Thymus (tissue), 14 donors: ENCODE measurements at places on chromosomes 12 and 14. TPM values are rescaled to one million over a fixed set of nuclear protein-coding genes. Genes with fewer than 3 reads are reported as not detected.

DNA sequence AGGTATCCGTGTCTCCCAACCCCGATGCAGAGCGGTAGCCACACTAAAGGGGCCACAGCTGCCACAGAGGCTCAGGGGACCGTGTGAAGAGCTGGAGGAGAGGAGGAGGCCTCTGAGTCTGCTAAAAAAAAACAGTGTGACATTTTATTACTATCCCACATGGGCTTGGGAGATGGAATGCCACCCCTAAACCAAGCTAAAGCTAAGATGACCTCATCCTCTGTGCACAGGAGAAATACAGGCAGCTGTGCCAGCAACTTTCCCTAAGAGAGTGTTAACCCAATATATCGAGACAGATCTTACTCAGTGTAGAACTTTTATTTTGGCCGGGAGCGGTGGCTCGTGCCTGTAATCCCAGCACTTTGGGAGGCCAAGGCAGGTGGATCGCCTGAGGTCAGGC lies 18.0 kb downstream of the BCL2L14 start:
- H3K4me3 ChIP-seq, result no peak overlapping the region
- no peaks in the 10 kb centered on the region for H3K4me1 ChIP-seq
- DNase-seq, result no peak
- peaks cover 3% of the 10 kb centered on the region for H3K27me3 ChIP-seq
- H3K27ac ChIP-seq, result no peak overlapping the region

GRCh38 chr14:66293533-66294105 lies 192.6 kb upstream of the CCDC196 start:
- H3K36me3 ChIP-seq, result no peaks in the 10 kb centered on the region
- H3K27me3 ChIP-seq, result no peaks in the 10 kb centered on the region
- H3K27ac ChIP-seq, result no peak overlapping the region
- H3K4me1 ChIP-seq, result no peaks in the 10 kb centered on the region

ORAI1 gene
- total RNA-seq, result 6.4 TPM

DNA sequence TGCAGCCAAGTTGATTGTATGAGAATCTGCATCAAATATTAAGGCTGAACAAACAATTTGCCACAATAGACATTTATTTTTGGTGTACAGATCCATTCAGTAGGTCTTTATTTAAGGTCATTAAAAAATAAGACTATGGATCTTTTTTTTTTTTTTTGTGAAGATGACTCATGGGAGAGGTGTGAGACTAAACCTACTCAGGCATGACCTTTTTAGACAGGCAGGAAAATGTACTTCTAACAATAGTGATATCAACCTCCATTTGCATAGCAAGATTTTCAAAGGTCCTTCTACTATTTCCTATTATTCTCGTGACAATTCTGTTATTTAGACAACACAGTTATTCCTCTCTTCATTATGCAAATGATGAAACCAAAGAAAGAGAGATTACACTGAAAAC lies 39.9 kb upstream of the PTPRR start:
- H3K36me3 ChIP-seq, result no peaks in the 10 kb centered on the region
- H3K4me1 ChIP-seq, result no peaks in the 10 kb centered on the region
- no peak overlapping the region for H3K27ac ChIP-seq
- no peak overlapping the region for H3K4me3 ChIP-seq
- no peaks in the 10 kb centered on the region for H3K27me3 ChIP-seq

DNA sequence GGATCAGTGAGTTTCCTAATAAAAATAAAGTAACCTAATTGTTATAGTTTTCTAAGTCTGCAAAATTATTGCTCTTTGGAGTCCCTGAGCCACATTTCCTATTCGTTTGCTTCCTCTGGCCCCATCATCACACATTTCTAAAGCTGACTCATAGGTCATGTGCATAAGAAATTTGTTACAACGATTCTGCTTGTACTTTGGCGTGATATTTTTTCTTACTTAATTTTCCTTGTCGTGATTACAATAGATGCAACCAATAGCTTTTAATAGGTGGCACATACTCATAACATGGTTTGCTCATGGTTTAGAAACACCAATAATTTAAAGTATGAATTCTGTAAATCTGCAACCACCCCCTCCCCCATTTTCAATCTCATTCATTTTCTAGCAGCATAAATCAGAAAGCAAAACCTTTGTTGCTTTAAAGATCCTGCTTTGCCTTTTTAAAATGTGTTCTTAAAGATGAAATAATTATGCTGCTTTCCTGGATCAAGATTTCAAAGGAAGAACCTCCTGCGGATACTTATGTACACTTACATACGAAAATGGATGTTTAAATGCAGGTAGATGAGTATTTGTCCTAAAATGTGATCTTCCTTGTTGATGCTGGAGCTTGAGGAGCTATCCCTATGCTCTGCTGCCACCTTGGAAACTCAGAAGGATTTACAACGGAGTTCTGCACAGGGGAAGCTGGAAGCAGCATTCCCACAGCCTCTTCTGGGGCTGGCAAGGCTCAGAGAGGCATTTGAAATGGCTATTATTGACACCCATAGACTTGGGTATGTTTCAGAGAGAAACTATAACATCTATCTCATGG lies 1.7 kb upstream of the FLRT2 start:
- peaks cover 49% of the 10 kb centered on the region for H3K27me3 ChIP-seq
- no peaks in the 10 kb centered on the region for H3K36me3 ChIP-seq
- no peak for DNase-seq

- peak overlapping the region; percentile 67 for H3K4me3 ChIP-seq
- DNase-seq, result no peak
- H3K36me3 ChIP-seq, result no peaks in the 10 kb centered on the region
- no peaks in the 10 kb centered on the region for H3K27me3 ChIP-seq
- peak overlapping the region; percentile 26 for H3K27ac ChIP-seq
- peaks cover 27% of the 10 kb centered on the region for H3K4me1 ChIP-seq
These were observed 577 bp upstream of the TPCN1 start for GRCh38 chr12:113220593-113221180.

- DNase-seq, result no peak
- H3K4me1 ChIP-seq, result no peaks in the 10 kb centered on the region
- no peaks in the 10 kb centered on the region for H3K36me3 ChIP-seq
- no peak overlapping the region for H3K27ac ChIP-seq
- peaks cover 24% of the 10 kb centered on the region for H3K27me3 ChIP-seq
These were observed 17.8 kb downstream of the FBXL14 start for GRCh38 chr12:1576410-1577241.

SIX6 gene
- under 0.01 TPM for total RNA-seq

TBX5 gene
- total RNA-seq, result not detected

- peak; percentile 41 for DNase-seq
- H3K36me3 ChIP-seq, result no peaks in the 10 kb centered on the region
- H3K27ac ChIP-seq, result peak overlapping the region; percentile 93
- H3K4me3 ChIP-seq, result peak overlapping the region; percentile 99
- peaks cover 6% of the 10 kb centered on the region for H3K4me1 ChIP-seq
These were observed 536 bp downstream of the VPS29 start for GRCh38 chr12:110501399-110501751.

DNA sequence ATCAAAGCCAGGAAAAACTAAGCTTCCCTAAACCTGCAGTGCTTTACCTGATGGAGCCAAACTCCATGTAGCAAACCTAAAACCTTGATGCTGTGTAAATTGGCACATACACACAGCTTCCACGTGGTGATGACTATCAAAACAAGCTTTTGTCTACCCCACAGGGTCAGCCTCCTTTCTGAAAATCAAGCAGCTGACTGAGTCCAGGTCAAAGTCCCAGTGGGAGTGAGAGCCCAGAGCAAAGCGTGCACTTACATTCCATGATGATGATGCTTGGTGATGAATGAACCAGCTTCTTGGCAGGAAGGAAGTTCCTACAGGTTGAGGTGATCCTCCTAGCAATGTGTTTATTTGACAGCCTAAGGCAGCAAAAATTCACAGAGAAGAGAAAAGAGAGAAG lies 630.0 kb upstream of the TBX3 start:
- no peaks in the 10 kb centered on the region for H3K27me3 ChIP-seq
- H3K36me3 ChIP-seq, result no peaks in the 10 kb centered on the region
- H3K4me3 ChIP-seq, result no peak overlapping the region
- H3K4me1 ChIP-seq, result no peaks in the 10 kb centered on the region
- no peak for DNase-seq

DNA sequence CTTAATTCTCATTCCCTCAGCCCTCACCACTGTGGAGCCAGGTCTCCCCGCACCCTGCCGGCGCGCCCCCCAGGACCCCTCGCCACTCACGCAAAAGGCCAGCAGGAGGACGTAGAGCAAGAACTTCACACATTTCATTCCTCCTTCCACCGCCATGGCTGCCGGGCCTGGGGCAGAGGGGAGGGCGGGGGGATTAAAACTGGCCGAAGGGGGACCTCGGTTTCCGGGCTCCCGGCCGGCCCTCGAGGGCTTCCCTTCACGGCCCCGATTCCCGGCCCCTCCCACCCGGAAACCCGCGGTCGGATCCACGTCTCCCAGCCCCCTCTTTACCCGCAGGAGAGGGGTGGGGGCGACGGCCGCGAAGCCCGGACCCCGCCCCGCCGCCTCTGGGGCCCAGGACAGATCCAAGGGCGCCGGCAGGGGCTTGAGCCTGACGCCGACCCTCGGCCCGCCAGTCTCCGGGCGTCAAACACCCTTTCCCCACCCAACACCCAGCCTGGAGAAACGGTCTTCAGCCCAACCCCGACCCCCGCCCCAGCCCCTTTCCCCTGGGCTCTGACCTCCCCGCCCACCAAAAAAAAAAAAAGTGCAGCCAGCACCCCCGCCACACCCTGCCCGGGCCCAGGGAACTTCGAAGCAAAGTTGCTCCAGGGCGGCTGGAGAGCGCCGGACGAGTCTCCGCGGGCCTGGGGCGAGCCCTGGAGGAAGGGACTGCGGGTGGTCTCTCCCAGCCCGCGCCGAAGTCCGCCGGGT lies 447 bp downstream of the CD63 start:
- peaks cover 12% of the 10 kb centered on the region for H3K27me3 ChIP-seq
- DNase-seq, result no peak
- peaks cover 50% of the 10 kb centered on the region for H3K4me1 ChIP-seq
- H3K36me3 ChIP-seq, result peaks cover 10% of the 10 kb centered on the region
- peak overlapping the region; percentile 73 for H3K4me3 ChIP-seq

DNA sequence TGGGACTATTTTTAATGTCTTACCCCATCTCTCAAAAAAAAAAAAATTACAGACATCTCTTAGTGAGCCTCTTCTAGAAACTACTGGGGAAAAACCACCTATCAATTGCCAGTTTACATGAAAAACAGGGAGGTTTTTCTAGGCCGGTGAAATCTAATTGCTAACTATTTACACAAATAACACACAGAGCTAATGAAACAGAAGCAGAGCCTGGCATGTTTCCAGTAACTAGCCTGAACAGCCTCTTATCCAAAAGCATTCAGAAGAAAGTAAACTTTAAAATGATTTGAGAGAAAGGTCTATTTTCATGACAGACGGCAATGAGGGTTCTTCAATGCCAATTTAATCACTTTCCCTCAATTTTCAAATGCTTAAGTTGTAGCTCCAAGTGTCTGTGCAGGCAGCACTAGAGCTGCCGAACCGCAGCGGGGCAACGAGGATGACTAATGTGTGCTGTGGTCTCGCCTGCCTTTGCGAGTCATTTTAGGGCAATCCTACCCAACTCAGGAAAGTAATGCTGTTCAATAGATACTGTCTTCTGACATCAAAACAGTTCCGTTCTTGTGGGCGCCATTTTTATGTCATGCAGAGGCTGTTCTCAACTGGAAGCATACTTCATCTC lies 84.6 kb downstream of the SETD3 start:
- H3K27me3 ChIP-seq, result no peaks in the 10 kb centered on the region
- H3K27ac ChIP-seq, result no peak overlapping the region
- H3K4me1 ChIP-seq, result peaks cover 17% of the 10 kb centered on the region
- no peak overlapping the region for H3K4me3 ChIP-seq

DNA sequence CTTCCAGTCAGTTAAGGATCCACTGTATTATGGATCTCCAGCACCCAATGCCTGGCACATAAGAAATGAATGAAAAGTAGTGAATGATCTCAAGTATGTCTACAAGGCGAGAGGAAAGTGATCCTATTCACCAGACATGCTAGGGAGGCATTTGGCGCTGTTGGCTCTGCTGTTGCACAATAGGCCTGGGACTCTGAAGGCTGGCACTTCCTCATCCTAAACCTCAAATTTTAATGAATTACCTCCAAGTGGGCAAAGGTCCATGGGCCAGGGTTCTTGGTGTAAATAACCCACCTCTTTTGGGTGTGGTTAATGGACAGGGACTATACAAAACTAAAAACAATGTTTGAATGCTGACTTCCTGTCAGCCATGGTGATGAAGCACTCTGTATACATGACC lies 173.4 kb upstream of the PZP start:
- no peaks in the 10 kb centered on the region for H3K36me3 ChIP-seq
- H3K4me1 ChIP-seq, result no peaks in the 10 kb centered on the region
- H3K27ac ChIP-seq, result no peak overlapping the region
- no peaks in the 10 kb centered on the region for H3K27me3 ChIP-seq
- DNase-seq, result no peak

GPR135 gene
- total RNA-seq, result 0.38 TPM

PRIM1 gene
- 37.6 TPM for total RNA-seq

KRR1 gene
- 97.1 TPM for total RNA-seq

DNA sequence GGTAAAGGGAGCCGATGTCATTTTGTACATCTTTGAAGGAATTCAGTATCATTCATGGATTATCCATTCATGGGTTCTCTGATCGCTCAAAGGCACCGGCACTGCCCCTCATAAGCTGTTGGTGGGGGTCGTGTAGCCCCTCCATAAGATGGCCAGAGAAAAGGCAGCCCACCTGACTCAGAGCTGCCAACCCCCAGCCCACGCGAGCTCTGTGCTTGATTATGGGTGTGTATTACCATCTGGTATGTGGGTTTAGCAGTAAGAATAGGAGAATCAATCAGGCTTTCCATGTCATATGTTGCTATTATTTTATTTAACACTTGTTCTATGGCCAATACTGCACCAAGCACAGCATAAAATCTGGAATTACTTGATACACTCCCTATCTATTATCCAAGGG lies 32.1 kb upstream of the AMIGO2 start:
- no peaks in the 10 kb centered on the region for H3K36me3 ChIP-seq
- no peaks in the 10 kb centered on the region for H3K4me1 ChIP-seq
- no peak overlapping the region for H3K4me3 ChIP-seq
- no peaks in the 10 kb centered on the region for H3K27me3 ChIP-seq
- DNase-seq, result no peak
- H3K27ac ChIP-seq, result no peak overlapping the region

SELPLG gene
- total RNA-seq, result 69.6 TPM

SRGAP1 gene
- total RNA-seq, result 1.3 TPM

GRCh38 chr14:69154779-69155178 lies 1.9 kb upstream of the DCAF5 start:
- no peak for DNase-seq
- H3K27ac ChIP-seq, result no peak overlapping the region
- H3K4me3 ChIP-seq, result no peak overlapping the region
- H3K36me3 ChIP-seq, result no peaks in the 10 kb centered on the region

DNA sequence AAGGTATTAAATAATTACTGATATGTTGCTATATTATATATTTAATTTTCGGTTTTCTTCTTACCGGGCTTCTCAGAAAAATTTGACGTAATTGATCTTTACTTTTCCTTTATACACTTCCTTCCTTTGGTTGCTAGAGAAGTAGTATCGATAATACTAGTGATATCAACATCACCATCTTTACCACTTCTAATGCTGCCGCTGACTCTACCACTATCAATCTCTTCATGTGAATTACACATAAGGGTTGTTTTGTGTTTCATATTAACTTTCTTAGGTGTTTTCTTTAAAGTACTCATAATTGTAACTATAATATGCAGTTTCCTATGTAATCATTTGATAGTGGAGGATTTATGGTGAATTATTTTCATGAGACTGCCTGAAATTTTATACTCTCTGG lies 30.9 kb upstream of the KLRF1 start:
- H3K4me3 ChIP-seq, result no peak overlapping the region
- no peaks in the 10 kb centered on the region for H3K4me1 ChIP-seq
- no peaks in the 10 kb centered on the region for H3K36me3 ChIP-seq
- H3K27me3 ChIP-seq, result no peaks in the 10 kb centered on the region
